Fibroblast of skin of scalp (primary cell): ENCODE measurements at places on chromosomes 2 and 18.

DNA sequence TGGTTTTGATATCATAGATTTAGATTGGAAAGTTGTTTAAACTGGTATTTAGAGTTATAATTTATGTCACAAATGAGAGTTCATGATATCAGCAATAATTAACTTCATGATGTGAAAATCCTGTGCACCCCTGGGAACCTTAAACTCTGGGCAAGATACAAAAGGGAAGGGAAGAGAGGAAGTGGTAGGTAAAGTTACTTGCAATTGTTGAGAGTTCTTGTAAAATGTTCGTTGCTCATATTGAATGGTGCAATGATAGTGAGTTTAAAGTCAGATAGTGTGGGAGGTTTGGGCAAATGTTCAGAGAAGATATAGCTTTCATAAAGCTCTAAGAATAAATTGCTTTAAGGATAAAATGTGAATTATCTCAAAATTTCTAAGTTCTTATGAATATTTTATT lies 75.4 kb downstream of the SP110 start:
- no peak for DNase-seq

DNA sequence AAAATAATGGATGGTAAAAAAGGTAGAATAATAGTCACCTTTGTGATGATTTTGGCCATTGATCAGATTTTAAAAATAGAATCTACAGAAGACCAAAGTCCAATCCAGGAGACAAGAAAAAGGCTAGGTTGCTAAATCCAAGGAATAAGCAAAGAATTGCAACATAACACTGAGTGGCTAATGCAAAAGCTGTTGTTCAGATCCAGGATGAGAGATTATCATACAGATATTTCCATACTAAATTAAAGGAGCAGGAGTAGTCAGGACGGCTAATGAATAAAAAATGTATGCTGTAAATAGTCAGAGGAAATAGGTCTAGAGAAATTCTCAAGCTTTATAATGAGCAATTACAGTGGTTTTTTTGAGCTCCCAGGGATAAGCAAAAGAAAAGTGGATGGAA lies 745.9 kb upstream of the ACVR2A start:
- no peak for DNase-seq

DNA sequence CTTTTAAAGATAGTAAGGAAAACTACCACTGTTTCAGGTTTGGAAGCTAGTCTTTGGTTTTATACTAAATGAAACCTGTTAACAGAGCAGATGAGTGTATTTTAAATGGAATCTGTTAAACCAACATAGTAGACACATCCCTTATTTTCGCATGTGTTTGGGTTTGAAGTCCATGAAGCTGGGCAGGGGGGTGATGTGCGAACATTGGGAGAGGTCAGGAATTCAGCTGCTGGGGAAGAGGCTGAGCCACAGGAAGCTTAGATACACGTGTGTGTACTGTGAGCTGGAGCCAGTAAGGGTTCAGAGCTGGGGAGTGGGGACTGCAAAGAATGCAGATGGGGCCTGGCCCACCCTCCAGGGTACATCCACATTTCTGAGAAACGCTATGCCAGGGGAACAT lies 176.9 kb downstream of the VAPA start:
- DNase-seq = peak; percentile 33

DNA sequence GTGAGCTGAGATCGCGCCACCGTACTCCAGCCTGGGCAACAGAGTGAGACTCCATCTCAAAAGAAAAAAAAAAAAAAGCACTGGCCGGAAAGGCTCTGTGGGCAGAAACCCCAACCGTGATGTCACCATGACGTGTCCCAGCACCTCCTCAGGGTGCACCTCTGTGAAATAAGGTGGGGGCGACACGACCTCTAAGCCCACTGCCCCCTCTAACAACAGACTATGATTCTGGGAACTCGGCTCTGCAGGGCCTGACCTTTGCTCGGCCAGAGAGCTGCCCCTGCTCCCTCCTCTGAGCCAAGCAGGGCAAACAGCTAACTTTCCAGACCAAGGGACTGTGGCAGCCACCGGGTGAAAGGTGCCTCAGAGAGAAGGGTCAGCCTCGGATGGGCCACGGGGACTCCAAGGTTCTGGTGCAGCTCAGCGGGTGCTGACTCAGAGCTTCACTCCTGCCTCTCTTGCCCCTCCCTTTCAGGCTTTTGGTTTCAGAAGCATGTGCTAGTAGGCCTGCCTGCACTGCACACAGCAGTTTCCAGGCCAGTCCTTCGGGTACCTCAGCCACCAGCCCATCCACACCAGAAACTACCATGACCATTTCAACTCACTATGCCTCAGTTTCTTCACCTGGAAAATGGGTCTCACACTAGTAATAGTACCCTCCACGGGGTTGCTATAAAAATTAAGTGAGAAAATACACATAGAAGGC lies 8.0 kb downstream of the TMBIM1 start:
- DNase-seq = peak; percentile 23

GRCh38 chr2:198374375-198375082 lies 570.1 kb downstream of the PLCL1 start:
- DNase-seq = peak; percentile 70
